ENCODE measurements at places on chromosomes 12 and 14. TPM values are rescaled to one million over a fixed set of nuclear protein-coding genes. Genes with fewer than 3 reads are reported as not detected.

DNA sequence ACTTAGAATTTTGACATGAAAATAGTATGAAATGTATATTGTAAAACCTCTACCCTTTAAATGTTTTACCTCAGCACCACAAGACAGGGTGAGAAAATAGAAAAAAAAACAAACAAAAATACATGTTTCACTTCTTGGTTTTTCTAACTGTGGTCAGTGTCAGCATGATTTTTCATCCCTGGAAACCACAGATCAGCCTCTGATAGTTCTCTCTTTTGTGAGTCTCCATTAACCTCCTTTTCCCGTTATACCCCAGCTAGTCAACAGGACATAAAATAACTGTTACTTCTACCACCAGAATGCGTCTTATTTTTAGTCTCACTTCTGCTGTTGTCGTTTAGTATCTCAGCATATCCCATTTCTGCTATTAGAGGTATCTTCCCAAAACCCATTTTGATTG is 48.3 kb upstream of the KCNMB4 start:
- no peaks in the 10 kb centered on the region for H3K27me3 ChIP-seq
- no peaks in the 10 kb centered on the region for H3K36me3 ChIP-seq
- peak overlapping the region; percentile 55 for H3K4me3 ChIP-seq
- DNase-seq, result no peak

GRCh38 chr12:106586278-106586802 is 3.5 kb downstream of the RFX4 start:
- H3K4me3 ChIP-seq, result no peak overlapping the region
- DNase-seq, result no peak
- no peaks in the 10 kb centered on the region for H3K36me3 ChIP-seq
- H3K27ac ChIP-seq, result no peak overlapping the region
- H3K4me1 ChIP-seq, result peaks cover 13% of the 10 kb centered on the region

DNA sequence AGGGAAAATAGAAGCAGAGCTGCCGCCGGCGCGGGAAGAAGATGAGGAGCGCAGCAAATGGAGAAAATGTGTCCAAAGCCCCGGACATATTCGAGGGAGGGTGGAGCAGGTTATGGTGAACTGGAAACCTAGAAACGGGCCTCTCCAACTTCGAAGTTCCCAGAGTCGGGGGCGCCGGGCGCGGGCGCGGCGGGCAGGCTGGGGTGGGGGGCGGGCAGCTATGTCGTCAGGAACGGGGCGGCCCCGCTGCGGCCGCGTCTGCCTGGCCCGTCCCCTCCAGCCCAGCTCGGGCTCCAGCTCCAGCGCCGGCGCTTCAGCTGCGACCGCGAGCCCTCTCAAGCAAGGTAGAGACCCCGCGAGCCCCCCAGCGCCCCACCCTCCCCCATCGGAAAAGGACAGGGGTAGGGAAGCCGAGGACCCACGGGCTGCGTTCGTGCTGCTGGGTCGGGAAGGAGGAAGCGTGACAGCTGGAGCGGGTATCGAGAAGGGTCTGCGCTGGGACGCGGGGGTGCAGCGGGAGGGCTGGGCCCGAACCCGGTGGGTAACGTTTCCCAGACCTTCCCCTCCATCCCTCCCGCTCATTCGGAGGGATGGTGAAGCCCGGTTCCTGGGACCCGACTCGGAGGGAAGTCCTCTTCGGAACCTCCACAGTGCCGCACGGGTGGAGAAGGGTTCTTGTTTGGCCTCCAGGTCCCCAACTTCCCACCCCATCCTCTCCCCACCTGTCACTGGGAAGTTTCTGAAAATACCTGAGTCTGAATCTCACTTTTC is 1.0 kb downstream of the DGKA start:
- DNase-seq, result peak; percentile 64
- peaks cover 55% of the 10 kb centered on the region for H3K4me1 ChIP-seq
- H3K4me3 ChIP-seq, result peak overlapping the region; percentile 95
- H3K36me3 ChIP-seq, result peaks cover 10% of the 10 kb centered on the region
- H3K27ac ChIP-seq, result peak overlapping the region; percentile 98

- H3K27ac ChIP-seq, result no peak overlapping the region
- H3K4me1 ChIP-seq, result peaks cover 18% of the 10 kb centered on the region
- no peaks in the 10 kb centered on the region for H3K36me3 ChIP-seq
- peak; percentile 64 for DNase-seq
Measured at GRCh38 chr12:12334367-12335040, 15.5 kb downstream of the MANSC1 start.

GRCh38 chr12:39622306-39622705 is 2.7 kb upstream of the ABCD2 start:
- H3K27me3 ChIP-seq, result peaks cover 2% of the 10 kb centered on the region
- H3K27ac ChIP-seq, result peak overlapping the region; percentile 88
- DNase-seq, result no peak
- peak overlapping the region; percentile 28 for H3K4me3 ChIP-seq
- no peaks in the 10 kb centered on the region for H3K36me3 ChIP-seq

GRCh38 chr14:75280831-75281653 is 2.4 kb downstream of the FOS start:
- DNase-seq, result no peak
- peak overlapping the region; percentile 38 for H3K27ac ChIP-seq

DNA sequence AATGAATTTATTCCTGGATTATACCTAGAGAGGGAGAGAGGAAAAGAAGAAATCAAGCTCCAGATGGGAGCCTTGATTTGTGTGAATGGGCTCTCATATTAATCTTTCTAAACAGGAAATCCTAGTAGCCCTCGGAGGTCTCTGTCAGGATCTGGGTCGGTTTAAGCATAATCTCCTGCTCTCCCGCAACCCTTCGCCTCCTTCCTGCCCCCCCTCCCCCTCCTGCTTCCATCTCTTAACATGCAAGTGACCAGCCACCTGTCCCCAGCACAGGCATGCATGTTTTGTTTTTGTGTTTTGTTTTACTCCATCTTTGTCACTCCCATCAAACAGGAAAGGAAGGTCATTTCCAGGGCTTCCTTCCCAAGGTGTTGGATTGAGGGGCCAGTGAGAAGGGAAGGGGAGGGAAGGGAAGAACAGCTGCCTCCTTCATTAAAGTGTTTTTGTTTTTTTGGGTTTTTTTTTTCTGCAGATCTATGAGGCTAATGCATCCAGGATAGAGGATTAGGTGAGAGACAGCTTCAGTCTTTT is 4.8 kb upstream of the KCNA5 start:
- no peaks in the 10 kb centered on the region for H3K36me3 ChIP-seq
- H3K4me1 ChIP-seq, result no peaks in the 10 kb centered on the region
- no peak for DNase-seq
- peaks cover 38% of the 10 kb centered on the region for H3K27me3 ChIP-seq

DNA sequence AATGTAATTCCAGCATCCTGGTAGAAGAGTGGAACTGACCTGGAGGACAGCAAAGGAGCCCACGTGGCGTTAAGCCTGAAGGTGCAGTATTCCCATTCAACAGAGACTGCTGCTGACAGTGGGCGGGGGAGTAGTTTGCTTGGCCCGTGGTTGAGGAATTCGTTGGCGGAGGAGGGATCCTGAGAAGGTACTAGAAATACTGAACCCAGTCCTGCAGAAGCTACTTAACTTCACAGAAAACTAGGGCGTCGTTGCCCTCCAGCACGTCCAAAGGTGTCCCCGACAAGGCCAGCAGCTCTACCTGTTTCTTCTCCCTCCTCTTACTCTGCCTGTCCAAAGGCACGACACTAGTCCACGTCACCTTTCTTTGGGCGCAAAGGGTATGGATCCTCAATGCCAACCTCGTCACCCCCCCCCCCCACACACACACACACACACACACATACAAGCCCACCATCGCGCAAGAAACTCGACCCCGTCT is 303 bp downstream of the PUS7L start:
- peak overlapping the region; percentile 90 for H3K4me3 ChIP-seq
- H3K27ac ChIP-seq, result peak overlapping the region; percentile 81
- H3K36me3 ChIP-seq, result peaks cover 23% of the 10 kb centered on the region
- H3K27me3 ChIP-seq, result no peaks in the 10 kb centered on the region
- peak; percentile 58 for DNase-seq
- peaks cover 36% of the 10 kb centered on the region for H3K4me1 ChIP-seq

GRCh38 chr12:93938317-93938716 is 210.1 kb upstream of the PLXNC1 start:
- no peaks in the 10 kb centered on the region for H3K4me1 ChIP-seq
- H3K27ac ChIP-seq, result no peak overlapping the region
- no peak overlapping the region for H3K4me3 ChIP-seq
- no peaks in the 10 kb centered on the region for H3K36me3 ChIP-seq
- DNase-seq, result no peak

- H3K27me3 ChIP-seq, result no peaks in the 10 kb centered on the region
- no peak overlapping the region for H3K27ac ChIP-seq
- no peaks in the 10 kb centered on the region for H3K4me1 ChIP-seq
Measured at GRCh38 chr12:124410354-124411175, 115.7 kb downstream of the RFLNA start.

- no peaks in the 10 kb centered on the region for H3K4me1 ChIP-seq
- H3K27me3 ChIP-seq, result peaks cover 43% of the 10 kb centered on the region
- H3K4me3 ChIP-seq, result no peak overlapping the region
- no peaks in the 10 kb centered on the region for H3K36me3 ChIP-seq
- H3K27ac ChIP-seq, result no peak overlapping the region
Measured at GRCh38 chr12:69875416-69875935, 50.4 kb downstream of the MYRFL start.

DNA sequence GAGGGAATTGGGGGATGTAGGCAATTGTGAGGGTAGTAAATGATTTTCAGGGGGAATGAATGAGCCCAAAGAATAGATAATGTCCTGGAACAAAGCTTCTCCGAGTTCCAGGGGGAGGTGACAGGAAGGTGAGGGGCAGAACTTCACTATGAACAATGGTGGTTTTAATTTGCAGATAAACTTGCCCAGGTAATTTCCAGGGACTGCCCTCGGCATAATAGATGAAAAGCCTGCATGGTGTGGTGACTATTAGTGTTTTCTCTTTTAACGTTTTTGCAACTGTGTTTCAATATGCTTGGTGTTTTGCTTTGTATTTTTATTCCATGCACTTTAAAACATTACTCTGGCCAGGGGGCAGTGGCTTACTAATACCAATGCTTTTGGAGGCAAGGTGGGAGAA is 325.2 kb upstream of the RGS6 start:
- no peak for DNase-seq
- H3K4me3 ChIP-seq, result no peak overlapping the region
- no peak overlapping the region for H3K27ac ChIP-seq

DNA sequence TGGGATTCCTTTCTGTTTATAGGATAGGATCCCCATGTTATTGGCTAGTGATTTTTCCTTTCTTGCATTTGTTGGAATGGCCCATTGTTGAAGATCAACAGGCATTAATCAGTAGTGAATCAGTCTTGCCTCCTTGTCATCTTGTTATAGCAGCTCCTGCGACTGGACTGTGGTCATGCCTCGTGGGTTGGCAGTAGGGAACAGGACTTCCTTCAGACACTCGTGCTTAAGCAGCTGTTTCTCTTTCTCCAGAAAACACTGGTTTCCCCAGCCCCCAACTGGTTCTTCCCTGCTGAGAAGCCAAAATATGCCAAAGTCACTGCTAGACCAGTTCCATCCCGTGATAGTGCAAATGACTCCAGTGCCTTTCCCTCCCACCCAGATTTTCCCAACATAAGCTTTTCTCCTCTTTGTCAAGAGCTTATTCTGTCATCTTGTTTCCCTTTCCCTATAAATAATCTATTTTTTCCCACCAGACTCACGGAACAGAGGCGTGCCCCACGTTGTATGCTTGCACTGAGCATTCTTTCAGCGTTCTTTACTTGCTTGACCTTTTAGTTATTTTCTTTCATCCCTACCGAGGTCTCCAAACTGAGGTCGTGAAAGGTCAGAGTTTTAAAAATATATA is 83.5 kb downstream of the SAMD4A start:
- no peaks in the 10 kb centered on the region for H3K36me3 ChIP-seq
- no peaks in the 10 kb centered on the region for H3K4me1 ChIP-seq
- H3K27ac ChIP-seq, result no peak overlapping the region
- H3K4me3 ChIP-seq, result no peak overlapping the region
- DNase-seq, result no peak

DNA sequence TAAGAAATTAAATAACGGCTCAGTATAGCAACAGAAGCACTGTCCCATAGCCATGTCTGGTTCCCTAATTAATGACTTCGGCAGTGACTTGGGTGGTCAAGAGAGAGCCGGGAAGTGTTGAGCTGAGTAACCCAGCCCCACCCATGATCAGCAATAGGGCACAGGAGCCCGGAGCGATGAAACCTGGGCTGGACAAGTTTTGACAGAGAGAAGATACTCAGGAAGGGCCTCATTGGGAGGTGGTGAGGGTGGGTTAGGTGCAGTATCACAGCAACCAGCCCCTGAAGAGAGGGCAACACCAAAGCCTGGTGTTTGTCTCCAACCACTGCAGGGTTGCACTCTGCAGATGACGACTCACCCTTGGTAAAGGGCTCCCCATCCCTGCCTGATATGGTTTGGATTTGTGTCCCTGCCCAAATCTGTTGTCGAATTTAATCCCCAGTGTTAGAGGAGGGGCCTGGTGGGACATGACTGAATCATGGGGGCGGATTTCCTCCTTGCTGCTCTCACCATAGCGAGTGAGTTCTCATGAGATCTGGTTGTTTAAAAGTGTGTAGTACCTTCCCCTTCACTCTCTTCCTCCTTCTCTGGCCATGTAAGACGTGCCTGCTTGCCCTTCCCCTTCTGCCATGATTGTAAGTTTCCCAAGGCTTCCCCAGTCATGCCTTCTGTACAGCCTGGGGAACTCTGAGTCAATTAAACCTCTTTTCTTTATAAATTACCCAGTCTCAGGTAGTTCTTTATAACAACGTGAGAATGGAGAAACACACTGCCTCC is 124.9 kb upstream of the MED13L start:
- no peak for DNase-seq
- no peaks in the 10 kb centered on the region for H3K4me1 ChIP-seq
- peaks cover 11% of the 10 kb centered on the region for H3K36me3 ChIP-seq

- DNase-seq, result no peak
- no peak overlapping the region for H3K27ac ChIP-seq
- no peaks in the 10 kb centered on the region for H3K27me3 ChIP-seq
- H3K36me3 ChIP-seq, result no peaks in the 10 kb centered on the region
- H3K4me3 ChIP-seq, result no peak overlapping the region
Measured at GRCh38 chr12:93762912-93763553, 85.9 kb downstream of the CRADD start.

- no peak for DNase-seq
- H3K27ac ChIP-seq, result no peak overlapping the region
- no peak overlapping the region for H3K4me3 ChIP-seq
- H3K4me1 ChIP-seq, result peaks cover 17% of the 10 kb centered on the region
- no peaks in the 10 kb centered on the region for H3K27me3 ChIP-seq
Measured at GRCh38 chr12:26822026-26822425, 11.0 kb downstream of the ITPR2 start.

GRCh38 chr12:97940629-97941028 is 478.0 kb downstream of the RMST start:
- no peak overlapping the region for H3K4me3 ChIP-seq
- H3K36me3 ChIP-seq, result no peaks in the 10 kb centered on the region
- DNase-seq, result no peak
- H3K27me3 ChIP-seq, result no peaks in the 10 kb centered on the region

- H3K4me1 ChIP-seq, result peaks cover 8% of the 10 kb centered on the region
- H3K4me3 ChIP-seq, result no peak overlapping the region
- H3K27me3 ChIP-seq, result peaks cover 39% of the 10 kb centered on the region
- no peak overlapping the region for H3K27ac ChIP-seq
Measured at GRCh38 chr14:92316937-92317336, 6.0 kb upstream of the SLC24A4 start.

SLC24A4 gene
- total RNA-seq, result 0.17 TPM

OR10G2 gene
- not detected for total RNA-seq

CLEC4C gene
- total RNA-seq, result not detected

KRT78 gene
- total RNA-seq, result not detected

SLC41A2 gene
- 14.9 TPM for total RNA-seq

GZMB gene
- 1,173 TPM for total RNA-seq

RPGRIP1 gene
- not detected for total RNA-seq

IAPP gene
- not detected for total RNA-seq

ACSM4 gene
- not detected for total RNA-seq

PRPH gene
- not detected for total RNA-seq

Data from natural killer cell treated with Interleukin-12 subunit alpha and Interleukin-12 subunit beta and Interleukin-15 and Interleukin-18, amount 100 ng/mL, for 72 hours (primary cell).